WTC11 (cell line): ENCODE measurements at places on chromosomes 16 and 17. TPM values are rescaled to one million over a fixed set of nuclear protein-coding genes. Genes with fewer than 3 reads are reported as not detected.

The NPTX1 gene
- 9.7 to 15.1 TPM (median 10.8 TPM) in 3 replicates for total RNA-seq

The MGAT5B gene
- total RNA-seq = 11.5 to 12.0 TPM (median 11.6 TPM) in 3 replicates

The CLN3 gene
- total RNA-seq = 20.9 to 23.9 TPM (median 22.3 TPM) in 3 replicates

The ZKSCAN2 gene
- total RNA-seq = 11.5 to 13.0 TPM (median 11.9 TPM) in 3 replicates
